Stimulated activated CD8-positive, alpha-beta memory T cell treated with anti-CD3 and anti-CD28 coated beads, Interleukin-4, amount 100 ng/mL, for 1 hour (primary cell): ENCODE measurements at places on chromosomes 13 and 19.

DNA sequence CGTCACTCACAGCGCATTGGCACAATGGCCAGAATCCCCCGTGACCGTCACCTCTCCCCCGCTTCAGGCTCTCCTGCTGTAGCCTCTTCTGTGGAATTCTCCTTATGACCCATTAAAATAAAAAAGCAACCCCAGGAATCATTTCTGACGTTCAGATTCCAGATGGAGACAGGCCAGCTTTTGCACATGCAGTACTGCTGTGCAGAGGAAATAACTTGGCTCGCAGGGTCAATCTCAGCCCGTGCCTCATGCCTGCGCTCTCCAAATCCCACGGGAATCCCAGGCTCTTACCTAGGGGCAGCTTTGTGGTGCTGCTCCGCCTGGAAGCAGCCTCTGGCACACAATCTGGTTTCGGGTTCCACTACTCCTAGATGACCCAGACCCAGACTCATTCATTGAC is 32.7 kb upstream of the SOX1 start:
- DNase-seq = no peak

- DNase-seq = no peak
Observed at GRCh38 chr13:62850331-62850730, 1434.7 kb upstream of the PCDH20 start.

- no peak for DNase-seq
Observed at GRCh38 chr13:23855360-23855759, 33.8 kb downstream of the MIPEP start.

GRCh38 chr13:92573467-92574057 is 653.0 kb upstream of the GPC6 start:
- no peak for DNase-seq

GRCh38 chr19:1921825-1922224 is 16.6 kb downstream of the ADAT3 start:
- no peak for DNase-seq

DNA sequence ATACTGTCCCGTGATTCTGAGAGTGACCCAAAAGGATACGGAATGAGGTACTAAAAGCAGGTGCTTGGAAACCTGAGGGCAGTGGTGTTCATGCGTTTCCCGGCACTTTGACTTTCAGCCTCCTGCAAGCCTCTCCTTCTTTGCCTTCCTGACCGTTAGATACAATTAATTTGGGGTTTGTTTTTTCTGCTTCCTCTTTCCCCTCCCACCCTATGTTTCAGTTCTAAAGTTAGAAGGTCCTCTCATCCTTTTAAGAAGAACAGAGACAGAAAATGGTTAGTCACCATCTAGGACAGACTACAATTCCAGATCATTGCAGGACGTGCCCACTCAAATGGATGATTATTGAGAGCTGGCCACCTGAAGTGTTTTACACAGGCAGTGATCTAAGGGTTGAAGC is 1.8 kb upstream of the LILRB4 start:
- no peak for DNase-seq

DNA sequence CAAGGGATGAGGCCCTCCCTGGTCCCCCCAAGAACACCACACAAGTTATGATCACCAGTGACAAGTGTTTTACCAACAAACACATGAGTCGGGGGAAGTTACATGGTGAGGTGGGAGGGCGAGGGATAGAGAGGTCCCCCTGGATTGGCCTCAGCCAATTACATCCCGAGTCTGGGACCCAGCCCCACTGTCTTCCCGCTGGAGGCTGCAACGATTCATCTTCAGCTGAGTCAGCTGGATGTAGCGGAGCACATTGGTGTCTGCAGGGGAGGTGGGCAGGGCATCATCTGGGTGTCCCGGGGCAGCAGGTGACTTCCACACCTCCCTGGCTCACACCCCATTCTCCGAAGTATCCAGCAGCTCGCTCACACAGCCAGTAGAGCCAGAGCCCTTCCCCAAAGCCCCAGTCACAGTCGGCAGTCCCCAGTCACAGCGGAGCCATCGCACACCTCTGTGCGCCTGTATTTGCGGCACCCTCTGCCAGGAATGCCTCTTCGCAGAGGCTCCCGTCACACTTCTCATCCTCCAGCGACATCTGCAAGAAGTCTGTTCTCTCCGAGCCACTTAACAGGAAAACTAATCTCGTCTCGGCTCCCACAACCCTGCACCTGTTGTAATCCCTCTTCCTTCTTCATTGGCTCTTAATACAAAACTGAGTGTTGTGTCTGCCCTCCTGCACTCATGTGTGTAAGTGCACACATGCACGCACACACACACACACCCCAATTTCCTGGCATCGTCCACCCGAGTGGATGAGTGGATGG is 2.0 kb downstream of the TTC9B start:
- no peak for DNase-seq

DNA sequence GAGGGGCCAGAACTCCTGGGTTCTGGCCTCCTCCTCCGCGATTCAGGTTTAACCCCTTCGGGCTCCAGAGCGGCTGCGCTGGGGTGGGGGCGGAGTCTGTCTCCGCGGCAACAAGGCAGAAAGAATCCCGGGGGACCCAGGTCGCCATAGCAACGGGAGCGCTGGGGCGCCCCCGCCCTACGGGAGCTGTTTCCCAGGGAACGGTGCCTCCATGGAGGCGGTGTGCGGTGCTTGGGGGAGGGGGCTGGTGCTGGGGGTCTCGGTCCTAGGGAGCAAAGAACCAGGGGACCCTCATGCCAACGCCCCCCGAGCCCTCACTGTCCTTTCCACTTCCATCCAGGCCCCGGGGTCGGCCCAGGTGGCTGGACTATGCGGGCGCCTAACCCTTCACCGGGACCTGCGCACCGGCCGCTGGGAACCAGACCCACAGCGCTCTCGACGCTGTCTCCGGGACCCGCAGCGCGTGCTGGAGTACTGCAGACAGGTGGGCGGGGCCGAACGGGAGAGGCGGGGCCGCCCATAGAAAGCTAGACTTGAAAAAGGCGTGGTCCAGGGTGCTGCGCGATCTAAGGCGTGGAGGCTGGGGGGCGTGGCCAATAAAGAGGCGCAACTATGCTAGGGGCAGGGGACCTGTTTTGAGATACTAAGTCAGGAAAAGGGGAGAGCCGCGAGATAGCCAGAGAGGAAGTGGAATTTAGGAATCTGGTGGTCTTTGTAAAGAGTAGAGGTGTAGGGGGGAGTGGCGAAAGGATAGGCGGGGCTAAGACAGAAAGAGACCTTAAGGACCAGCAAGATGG is 1.2 kb downstream of the APLP1 start:
- DNase-seq = no peak
